Effector CD8-positive, alpha-beta T cell (primary cell): ENCODE measurements at places on chromosomes 7 and 10.

DNA sequence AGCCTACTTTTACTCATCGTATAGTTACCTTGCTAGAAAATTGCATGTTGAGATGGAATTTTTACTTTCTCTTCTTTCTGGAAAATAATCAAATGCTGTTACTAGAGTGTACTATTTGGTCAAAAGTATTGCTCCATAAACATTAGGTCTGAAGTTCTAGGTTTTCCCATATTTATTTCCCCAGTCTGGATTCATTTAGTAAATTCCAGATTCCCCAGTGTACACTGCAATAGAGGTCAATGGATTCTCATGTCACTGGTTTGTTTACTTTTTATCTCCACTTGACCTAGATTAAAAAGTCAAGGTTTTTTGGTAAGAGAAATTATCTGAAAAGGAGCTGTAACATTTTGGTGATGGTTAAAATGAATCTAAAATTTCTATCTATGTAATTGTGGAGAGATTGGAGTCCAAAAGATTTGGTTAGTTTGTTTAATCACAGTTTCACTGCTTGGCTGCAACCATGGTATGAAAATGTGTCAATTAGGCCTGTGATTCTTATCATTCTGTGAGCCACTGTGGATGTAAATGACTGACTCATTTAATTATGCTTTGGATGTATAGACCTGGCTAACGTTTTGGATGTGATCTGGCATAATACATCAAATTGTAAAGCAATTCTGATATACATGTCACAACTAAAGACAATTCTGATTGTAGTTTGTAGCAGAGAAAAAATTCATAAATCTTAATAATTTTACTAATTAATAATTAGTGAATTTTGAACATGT lies 32.7 kb upstream of the STEAP4 start:
- no peak for DNase-seq

DNA sequence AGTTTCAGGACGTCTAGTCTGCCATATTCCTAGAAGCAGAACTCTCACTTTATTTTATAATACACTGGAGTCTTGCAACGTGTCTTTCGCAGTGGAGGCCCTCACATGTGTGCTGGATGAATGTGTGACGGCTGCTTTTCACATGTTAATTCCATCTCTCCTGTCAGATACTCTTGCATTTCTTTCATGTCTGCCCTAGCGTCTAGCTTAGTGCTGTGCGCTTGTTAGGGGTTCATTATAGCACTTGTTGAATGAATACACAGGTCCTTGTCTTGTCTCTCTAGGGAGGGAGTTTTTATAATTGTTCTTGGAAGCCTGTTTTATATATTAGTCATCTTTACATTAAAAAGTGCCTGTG lies 94.4 kb downstream of the MAP3K8 start:
- no peak for DNase-seq

DNA sequence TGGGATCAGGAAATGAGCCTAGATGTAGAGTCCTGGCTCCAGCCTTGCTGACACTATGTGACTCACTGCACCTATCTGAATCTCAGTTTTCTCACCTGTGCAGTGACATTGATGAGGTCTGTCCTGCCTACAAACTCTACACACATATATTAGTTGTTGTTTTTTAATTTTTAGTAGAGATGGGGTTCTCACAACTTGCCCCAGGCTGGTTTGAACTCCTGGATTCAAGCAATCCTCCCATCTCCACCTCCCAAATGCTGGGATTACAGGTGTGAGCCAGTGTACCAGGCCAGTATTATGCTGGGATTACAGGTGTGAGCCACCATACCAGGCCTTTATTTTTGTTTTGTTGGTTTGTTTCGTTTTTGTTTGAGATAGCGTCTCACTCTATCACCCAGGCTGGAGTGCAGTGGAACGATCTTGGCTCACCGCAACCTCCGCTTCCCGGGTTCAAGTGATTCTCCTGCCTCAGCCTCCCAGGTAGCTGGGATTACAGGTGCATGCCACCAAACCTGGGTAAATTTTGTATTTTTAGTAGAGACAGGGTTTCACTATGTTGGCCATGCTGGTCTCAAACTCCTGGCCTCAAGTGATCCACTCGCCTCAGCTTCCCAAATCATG lies 11.8 kb upstream of the DDIT4 start:
- DNase-seq, result no peak

- DNase-seq, result no peak
Measured at GRCh38 chr10:51471271-51471670, 228.1 kb downstream of the CSTF2T start.

GRCh38 chr7:128443831-128444600 lies 11.7 kb upstream of the HILPDA start:
- no peak for DNase-seq

GRCh38 chr10:131267814-131268095 lies 43.8 kb downstream of the TCERG1L start:
- DNase-seq, result no peak

DNA sequence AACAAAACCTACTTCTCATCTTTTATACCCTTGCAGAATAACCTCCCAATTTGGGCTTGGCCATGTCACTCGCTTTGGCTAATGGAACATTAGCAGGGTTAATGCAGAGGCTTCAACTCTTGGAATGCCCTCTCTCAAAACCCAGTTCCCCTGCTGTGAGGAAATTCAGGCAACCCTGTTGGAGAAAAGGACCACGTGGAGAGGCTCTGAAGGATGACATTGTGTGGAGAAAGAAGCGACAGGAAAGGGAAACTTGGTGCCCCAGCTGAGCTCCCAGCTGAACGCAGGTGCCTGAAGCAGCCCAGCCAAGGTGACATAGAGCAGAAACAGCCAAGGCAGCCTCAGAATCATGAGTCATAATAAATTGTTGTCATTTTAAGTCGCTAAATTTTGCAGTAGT lies 214.2 kb upstream of the GHITM start:
- DNase-seq, result no peak

GRCh38 chr7:31651234-31652062 lies 35.6 kb upstream of the PPP1R17 start:
- DNase-seq, result no peak

GRCh38 chr10:79346388-79347225 lies 662 bp upstream of the PPIF start:
- DNase-seq, result no peak

- no peak for DNase-seq
Measured at GRCh38 chr7:45563401-45563800, 10.8 kb upstream of the ADCY1 start.

DNA sequence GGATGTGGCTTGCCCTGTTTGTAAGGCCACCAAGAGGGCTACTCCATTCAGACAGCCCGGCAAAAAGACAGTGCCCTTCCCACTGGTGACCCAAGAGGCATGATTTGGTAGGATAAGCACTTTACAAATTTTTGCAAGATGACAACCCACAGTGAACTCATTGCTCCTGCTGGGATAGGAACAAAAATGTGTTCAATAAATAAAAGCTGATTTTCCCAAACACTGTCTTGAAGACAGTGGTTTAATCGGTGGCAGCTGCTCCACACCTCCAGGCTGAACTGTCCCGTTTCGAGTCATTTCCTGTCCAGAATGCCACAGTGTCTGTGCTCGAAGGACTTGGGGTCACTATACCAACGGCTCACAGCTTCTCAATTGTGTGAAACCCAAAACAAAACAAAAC lies 45.1 kb upstream of the NPTX2 start:
- DNase-seq, result no peak

DNA sequence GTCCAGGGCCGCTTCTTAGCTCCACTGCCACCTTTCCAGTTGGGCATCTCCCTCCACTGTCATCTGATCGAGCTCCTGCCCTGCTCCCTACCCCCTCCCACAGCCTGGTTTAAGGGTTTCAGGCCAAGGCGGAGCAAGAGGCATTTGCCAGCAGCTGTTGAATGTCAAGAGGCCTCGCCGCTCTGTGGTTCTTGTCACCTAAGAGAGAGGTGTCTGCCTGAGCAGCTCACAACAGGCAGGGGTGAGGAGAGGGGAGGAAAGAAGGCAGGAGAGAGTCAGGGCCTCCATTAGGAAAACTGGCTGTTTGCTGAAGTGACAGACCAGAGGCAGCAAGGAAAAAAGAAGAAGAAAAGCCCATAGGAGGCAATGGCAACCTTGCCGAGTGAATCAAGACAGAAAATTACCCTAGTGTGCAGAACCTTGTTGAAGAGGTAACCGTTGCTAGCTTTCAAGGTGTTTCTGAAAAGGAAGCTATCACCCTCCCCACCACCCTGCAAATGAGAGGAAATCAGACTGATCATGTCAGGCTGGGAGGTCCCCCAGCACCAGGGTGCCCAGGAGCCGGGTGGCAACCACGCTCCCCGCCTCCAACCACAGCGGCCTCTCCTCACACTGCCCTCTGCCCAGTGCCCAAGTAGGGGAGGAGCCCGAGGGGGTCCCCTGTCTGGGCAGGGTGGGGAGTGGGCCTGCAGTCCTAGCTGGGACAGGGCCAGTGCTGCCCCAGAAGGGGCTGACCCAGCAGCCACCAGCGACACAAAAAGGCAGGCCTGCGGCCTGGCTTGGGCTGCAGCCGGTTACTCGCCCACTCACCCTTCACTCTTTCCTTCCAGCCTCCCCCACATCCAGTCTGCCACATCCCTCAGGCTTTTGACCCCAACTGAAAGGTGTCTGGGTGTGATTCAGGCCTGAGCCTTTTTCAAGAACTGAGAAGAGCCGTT lies 7.1 kb downstream of the GATA3 start:
- no peak for DNase-seq

DNA sequence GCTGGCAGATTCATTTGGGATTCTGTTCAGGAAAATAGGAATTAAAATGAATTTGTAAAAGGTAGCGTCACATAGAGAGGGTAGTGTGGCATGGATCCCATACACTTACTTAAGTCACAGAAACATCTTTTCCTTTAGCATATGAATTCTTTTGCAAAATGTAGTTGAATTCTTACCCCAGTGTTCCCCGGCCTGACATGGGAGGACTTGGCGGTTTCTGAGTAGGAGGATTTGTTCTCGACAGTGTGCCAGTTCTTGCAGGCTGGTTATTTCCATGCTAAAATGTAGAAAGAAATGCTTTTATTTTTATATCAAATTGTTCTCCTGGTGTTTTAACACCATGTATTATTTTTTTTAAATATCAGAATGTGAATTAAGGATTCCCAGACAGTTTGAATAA lies 72.6 kb downstream of the PDSS1 start:
- no peak for DNase-seq

DNA sequence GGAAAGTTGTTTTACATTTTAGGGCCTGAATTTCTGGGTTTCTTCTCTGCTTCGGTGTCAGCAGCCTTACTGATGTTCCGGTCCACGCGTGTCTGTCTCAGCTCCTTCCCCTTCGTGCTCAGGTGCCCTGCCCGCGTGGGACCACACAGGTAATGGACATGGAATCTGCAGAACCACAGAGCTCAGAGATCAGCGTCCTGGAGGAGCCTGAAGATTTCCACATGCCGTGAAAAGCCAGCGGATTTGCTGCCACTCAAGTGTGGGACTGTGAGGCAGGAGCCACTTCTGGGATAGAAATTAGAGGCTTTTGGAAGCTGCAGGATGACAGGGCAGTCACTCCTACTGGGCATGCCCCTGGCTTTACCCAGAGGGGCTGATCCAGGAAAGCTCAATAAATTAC lies 666.1 kb upstream of the FOXK1 start:
- no peak for DNase-seq

GRCh38 chr7:140159497-140159896 lies 17.3 kb downstream of the KDM7A start:
- no peak for DNase-seq

DNA sequence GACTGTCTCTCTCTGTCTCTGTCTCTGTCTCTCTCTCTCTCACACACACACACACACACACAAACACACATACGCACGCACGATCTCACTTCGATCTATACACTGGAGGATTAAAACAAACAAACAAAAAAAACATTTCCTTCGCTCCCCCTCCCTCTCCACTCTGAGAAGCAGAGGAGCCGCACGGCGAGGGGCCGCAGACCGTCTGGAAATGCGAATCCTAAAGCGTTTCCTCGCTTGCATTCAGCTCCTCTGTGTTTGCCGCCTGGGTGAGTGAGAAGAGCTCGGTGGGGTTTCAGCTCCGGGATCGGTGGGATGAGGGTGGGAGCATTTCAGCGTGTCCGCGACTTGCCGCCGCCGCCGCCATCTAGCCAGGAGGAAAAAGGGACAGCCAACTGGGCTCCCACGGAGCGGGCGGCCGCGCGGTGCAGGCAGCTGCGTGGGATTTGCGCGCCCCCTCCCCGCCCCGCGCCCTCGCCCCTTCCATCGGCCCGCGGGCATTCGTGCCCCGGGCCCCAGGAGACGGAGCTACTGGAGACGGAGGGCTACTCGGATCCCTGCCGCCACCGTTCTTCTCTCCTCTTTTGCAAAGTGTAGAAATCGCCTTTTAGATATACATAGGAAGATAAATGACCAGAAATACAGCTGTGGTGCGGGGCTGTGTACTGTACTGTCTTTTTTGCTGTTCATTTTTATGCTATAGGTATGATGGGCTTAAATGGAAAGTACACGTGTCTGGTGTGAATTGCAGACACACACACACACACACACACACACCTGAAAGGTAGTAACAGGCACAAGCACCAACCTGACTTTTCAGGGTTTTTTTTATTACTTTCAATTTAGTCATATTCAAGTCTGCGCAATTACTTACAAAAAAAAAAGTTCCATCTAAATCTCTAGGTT lies 581 bp downstream of the PTPRZ1 start:
- DNase-seq, result no peak
